ENCODE measurements at places on chromosomes 12 and 14. TPM values are rescaled to one million over a fixed set of nuclear protein-coding genes. Genes with fewer than 3 reads are reported as not detected.

DNA sequence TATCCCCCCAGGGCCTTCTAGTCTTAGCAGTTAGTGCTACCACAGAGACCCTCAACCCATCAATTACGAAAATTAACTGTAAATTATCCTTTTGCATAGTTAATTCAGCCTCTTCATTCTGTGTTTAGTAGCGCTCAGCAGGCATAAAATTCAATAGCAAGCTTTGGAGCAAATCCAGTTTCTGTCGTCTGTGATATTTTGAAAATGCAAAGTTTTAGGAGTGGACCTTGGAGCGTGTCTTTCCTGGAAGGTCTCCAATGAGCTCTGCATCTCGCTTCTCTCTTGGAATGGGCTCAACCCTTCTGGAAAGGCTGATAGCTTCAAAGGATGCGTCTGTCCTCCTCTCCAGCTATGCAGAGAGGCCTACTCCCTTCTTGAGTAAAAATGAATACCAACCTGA lies 222.9 kb downstream of the SLC15A4 start:
- DNase-seq = no peak

DNA sequence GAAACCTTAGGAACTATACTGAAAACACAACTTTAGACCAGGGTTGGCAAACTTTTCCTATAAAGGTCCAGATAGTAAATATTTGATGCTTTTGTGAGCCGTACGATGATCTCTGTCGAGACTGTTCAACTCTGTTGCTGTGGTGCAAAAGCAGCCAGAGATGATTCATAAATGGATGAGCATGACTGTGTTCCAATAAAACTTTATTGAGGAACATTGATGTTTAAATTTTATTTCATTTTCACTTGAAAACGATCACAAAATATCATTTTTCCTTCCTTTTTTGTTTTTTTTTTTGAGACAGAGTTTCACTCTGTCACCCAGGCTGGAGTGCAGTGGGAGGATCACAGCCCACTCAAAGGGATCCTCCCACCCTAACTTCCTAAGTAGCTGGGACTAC lies 105.5 kb downstream of the PTPN11 start:
- no peak for DNase-seq

- no peak for DNase-seq
These were observed 169.9 kb downstream of the RBM19 start for GRCh38 chr12:113796066-113796827.

- DNase-seq = no peak
These were observed 76.0 kb downstream of the LIN52 start for GRCh38 chr14:74160763-74161162.

KRT2 gene
- not detected for total RNA-seq
